ENCODE measurements at places on chromosomes 3 and 15.

GRCh38 chr3:23136054-23136453, 67.1 kb upstream of the UBE2E2 start:
- DNase-seq = no peak

DNA sequence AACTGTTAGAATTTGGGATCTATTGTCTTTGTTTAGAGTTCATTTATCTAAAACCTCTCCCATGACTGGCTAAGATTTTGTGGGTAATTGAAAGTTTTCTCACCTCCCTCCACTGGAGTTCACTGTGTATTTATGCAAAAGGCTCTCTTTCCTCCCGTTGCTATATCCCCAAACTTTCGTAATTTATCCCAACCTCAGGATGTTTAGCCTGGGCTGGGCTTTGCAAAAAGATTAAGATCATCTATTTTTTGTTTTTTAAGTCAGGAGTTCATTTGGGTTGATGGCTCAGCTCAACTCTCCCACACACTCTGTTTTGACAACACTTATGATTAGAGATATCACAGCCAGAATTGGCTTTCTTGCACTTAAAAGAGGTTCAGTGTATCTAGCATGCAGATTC, 27.0 kb downstream of the SUCNR1 start:
- no peak for DNase-seq

GRCh38 chr3:34301313-34301712, 502.9 kb downstream of the PDCD6IP start:
- no peak for DNase-seq

DNA sequence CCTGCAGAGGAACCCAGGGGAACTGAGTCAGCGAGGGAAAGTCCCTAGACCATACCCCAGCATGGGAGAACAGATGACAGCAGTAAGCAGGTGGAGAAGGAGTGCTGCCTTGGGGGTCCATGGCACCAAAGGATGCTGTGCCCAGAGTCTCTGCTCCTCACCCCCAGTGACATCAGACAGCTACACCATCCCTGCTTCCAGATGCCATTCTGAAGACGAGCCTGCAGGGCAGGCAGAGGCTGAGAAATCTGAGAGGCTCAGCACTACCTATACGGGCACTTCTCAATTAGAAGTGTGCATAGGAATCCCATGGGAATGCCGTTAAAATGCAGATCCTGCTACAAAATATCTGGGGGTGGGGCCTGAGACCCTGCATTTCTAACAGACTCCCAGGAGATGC, 211.3 kb upstream of the NSMCE3 start:
- no peak for DNase-seq

- peak; percentile 32 for DNase-seq
These were observed 8.8 kb downstream of the ADPRH start for GRCh38 chr3:119588112-119588511.

DNA sequence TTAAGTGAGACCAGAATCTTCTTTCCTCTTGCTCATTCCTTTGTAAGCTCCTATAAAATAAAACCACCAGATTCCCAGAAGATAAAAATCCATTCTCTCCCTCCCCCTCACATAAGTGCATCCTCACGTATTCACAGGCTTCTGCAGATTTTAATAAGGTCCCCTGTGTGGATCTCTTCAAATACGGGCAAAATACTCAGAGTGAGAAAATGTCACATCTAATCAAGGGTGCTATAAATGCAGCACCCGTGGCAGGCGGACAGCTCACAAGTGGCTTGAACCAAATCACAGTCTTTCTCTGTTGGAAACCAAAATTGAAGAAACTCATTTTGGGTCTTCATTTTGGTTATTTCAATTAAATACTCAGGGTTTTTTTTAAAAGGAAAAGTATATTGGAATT, 212.9 kb upstream of the CMC1 start:
- no peak for DNase-seq

GRCh38 chr15:51736751-51737521, 519 bp downstream of the LYSMD2 start:
- DNase-seq = peak; percentile 45

DNA sequence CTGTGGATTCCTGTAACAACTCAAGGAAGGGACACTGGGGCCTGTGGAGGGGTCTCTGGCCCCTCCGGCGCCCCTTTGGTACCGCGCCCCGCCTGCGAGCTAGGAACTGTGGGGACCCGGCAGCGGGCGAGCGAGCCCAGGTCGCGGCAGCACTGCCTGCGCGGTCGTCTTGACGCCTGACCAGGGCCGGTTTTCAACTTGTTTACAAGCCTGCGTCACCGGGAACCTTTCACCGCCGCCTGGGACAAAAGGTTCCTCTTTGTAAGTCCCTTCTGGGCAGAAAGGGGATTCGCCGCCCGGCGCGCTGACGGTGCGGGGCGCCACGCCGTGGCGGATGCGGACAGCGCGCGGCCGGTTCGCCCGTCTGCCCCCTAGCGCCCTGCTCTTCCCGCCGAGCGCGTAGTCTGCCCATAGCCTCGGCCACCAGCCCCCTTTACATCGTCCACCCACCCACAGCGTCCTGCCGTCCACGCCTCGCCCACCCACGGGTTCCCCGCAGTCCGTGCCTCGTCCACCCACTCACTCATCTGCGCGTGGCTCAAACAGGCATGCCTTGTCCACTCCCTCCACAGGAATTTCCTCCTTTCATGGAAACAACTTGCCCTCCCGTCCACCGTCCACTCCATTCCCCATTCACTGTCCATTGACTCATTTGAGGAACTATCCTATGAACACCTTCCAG, 5.5 kb upstream of the CFAP100 start:
- peak; percentile 85 for DNase-seq

DNA sequence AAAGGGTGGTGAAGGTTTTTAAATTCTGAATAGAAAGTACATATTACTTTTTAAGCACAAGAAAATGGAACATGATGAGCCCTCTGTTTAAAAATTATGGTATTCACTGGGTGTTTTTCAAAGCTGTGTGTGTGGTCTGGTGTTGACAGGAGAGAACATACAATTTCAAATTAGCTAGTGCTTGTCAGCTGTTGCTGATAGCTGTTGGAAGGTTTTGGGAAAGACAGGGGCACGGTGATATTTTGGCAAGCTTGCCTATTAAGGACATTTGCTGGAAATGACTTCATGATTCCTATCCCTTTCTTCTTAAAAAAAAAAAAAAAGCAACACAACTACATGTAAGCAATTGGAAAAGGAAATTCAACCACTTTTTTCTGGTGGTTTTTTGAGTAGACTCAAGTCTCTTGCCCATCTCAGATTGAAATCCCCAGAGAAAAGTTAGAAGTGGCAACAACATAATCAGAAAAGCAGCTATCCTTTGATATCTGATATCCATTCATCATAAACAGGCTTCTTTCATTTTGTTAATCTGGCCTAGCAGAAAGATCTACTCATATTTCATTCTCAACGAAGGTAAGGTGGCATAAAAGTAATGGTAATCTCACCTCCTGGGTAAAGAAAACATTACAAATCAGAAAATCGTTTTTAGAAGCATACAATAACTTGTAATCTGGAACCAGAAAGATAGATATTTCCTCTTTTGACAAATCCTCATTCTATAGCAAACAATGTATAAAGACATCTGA, 130.0 kb downstream of the RBMS3 start:
- DNase-seq = no peak

GRCh38 chr3:50557915-50558314, 9.6 kb downstream of the C3orf18 start:
- DNase-seq = no peak

- DNase-seq = no peak
These were observed 47.0 kb upstream of the FSTL1 start for GRCh38 chr3:120497818-120498217.

DNA sequence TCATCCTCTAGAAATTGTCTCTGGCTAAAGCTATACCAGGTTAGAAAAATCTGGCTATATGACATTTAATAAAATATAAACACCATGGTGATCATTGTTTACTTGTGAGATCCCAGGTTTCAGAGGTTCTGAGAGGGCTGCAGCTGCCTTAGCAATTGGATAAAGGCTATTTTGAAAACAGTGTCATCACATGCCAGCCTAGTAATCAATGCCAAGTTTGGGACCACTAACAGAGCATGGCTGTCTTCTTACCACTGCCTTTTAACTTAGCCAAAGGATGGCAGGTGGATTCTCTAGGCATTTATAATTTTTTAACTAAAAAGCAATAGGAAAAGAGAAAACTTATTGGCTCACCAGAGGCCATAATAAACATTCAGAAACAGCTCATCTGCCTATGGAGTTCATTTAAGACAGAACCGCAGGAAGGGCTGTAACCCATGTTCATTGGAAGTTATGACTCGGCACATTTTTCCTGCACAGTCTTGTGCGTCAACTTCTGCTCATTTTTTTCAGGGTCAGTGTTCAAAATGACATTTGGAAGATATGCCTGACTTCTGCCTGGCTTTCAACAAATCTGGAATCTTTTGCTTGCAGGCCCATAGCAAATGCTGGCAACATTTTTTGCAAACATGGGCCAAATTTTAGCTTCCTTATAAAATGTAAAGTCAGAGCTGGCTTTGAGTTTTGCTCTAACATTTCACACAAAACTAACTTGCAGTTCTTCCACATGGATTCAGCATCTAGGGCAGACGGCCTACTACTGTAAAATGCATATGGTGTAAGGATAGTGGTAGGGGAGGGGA, 476.0 kb upstream of the TBL1XR1 start:
- DNase-seq = no peak

DNA sequence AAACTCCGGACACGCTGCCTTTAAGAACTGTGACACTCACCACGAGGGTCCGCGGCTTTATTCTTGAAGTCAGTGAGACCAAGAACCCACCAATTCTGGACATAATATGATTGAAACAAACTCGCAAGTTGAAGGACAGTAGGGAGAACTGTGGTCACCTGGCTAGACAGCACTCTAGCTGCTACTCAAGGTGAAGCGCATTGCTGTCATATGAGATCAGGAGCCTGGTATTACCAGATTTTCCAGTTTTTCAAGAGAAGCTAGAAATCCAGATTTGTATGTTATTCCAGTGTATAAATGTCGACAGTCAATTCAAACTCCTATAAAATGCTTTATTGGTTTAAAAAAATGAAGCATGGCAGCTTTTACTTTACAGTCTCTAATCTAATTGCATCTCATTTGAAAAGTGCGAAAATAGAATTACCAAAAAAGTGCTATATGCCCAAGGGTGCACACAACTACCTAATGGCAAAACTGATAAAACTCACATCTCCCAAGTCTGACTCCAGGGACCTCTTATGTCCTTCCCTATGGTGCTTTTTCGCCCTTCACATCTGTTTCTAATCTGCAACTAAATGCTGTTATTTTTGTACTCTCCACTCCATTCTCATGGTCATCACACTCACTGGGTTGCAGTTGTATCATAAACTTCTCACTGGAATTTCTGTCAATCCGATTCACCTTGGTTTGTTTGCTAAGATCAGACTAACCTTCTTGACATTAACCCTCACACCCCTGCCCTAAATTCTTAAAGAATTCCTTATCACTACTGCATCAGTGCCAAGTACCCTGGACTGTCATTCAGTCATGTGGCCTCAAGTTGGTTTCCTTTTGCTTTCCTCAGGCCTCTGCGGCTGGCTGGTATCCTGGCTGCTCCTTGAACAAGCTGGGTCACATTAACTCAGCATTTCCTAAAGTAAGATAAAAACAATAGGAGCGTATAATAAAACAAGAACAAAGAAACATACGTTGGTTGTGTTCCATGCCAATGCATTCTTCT, 31.5 kb upstream of the ARHGEF26 start:
- no peak for DNase-seq

- DNase-seq = no peak
These were observed 10.0 kb downstream of the NT5DC2 start for GRCh38 chr3:52523386-52524257.

DNA sequence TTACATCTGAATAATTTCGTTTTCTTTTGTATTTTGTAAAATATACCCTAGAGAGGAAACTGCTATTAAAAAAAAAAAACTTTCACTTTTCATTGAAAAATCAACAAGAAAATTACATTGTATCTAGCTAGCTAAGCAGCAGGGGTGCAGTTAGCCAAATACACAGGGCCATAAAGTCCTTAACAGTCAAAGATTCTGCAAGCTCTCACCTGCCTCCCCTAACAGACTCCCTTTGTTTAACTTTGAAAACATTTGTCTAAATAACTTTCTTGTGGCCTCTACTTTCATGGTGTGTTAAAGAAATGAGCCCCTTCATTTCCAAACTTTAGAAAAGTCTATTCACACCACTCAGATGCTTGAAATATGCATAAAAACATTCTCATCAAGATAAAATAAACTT, 23.3 kb downstream of the CBLB start:
- no peak for DNase-seq

- DNase-seq = peak; percentile 32
These were observed 37.7 kb upstream of the NAALADL2 start for GRCh38 chr3:174821477-174821876.

DNA sequence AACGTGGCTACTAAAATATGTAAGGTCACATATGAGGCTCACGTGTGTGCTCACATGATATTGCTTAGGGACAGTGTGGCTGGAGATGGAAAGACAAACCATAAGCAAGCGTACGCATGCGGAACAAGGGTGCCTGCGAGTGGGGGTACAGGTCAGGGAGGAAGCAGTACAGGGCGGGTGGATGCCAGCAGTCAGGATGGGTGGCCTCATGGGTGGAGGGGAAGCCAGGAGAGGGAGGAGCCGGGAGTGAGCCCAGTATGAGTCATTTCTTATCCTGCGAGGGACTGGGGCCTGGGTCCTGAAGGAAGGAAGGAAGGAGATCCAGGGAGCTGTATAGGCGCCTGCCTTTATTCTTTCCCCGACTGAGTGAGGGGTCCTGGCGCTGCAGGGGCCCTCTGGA, 42.0 kb upstream of the CGNL1 start:
- no peak for DNase-seq

DNA sequence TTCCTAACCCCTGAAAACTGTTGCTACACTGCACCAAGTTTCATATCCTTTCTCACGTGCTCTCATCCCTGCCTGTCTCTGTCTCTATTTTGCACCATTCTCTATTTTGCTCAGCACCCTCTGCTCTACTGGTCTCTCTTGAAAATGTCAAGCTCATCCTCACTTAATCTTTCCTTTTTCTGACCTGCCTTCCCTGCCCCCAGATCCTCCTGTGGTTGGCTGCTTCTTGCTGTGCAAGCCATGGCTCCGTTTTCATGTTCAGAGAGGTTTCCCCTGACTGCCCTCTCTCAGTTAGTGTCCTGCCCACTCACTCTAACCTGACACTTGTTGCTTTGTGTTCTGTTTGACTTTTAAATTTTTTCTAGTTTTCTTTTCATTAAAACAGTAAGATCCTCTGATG, 6.0 kb downstream of the CCDC174 start:
- no peak for DNase-seq

GRCh38 chr3:108882762-108883161, 60.2 kb downstream of the TRAT1 start:
- DNase-seq = no peak

GRCh38 chr3:177512945-177513814, 315.9 kb upstream of the TBL1XR1 start:
- no peak for DNase-seq

- DNase-seq = no peak
These were observed 136.8 kb downstream of the MEX3B start for GRCh38 chr15:81909011-81909358.

Data from putamen (tissue), 1 donor.